ENCODE measurements at places on chromosomes 11 and 22.

DNA sequence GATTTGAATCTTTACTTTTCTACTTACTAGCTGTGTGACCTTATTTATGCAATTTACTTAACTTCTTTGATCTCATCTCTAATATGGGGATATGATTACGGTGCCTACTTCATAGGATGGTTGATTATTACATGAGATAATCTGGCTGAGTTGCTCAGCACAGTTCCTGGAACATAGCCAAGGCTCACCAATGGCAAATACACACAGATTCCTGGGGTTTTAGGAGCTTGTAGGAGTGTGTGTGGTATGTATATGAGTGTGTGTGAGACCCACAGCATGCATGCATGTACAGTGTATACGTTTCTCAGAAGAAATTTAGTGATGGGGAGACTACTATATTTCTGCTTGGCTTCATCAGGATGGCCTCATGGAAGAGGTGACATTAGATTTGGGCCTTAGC, 256.9 kb downstream of the KIRREL3 start:
- DNase-seq = no peak

GRCh38 chr22:23192558-23192957, 12.2 kb downstream of the BCR start:
- no peak for DNase-seq

DNA sequence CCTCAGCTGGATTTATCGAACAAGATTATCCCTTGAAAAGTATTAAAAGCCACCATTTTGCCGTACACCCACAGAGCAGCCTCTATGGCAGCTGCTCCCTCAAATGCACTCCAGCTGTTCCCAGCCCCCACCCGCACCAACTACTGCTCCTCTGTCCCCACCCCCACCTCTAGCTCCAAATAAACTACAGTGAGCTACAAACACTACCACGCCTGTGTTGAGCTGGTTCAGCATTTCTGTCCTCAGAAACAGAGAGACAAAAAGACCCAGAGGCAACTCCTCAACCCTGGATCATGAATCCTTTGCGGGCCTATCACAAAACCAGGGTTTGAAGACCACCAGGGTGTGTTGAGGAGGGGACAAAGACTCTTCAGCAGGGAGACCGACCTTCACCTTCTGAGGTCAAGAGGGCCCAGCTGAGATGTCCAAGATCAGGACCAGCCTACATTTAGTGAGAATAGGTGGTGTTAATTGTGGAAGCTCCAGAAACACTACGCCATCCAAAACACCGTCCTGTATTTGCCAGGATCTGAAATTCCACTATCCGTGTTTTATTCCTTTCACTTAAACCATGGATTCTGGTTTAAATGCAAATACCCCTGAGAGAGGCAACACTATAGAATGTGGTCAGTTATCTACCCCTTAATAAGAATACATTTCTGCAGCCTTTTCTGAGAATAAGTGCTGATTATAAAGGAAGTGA, 195.9 kb downstream of the DSCAML1 start:
- DNase-seq = no peak

- DNase-seq = peak; percentile 48
These were observed 14.0 kb downstream of the C11orf42 start for GRCh38 chr11:6219359-6219758.

DNA sequence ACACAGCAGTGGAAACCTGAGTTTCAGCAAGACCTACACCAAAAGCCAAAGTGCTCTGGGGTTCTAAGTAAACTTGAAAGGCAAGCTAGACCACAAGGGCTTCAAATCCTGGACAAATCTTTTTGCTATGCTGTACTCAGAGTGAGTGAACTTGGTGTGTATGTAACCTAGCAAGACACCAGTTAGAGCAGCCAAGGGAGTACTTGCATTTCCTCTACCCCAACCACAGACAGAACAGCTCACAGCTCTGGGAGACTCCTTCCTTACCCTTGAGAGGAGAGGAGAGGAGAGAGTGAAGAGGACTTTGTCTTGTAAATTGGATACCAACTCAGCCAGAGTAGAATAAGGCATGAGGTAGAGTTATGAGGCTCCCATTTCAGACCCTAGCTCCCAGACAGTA, 71.4 kb downstream of the CTSC start:
- no peak for DNase-seq

GRCh38 chr11:88297863-88298262, 39.7 kb downstream of the CTSC start:
- DNase-seq = no peak

- DNase-seq = no peak
These were observed 14.6 kb downstream of the RSPH14 start for GRCh38 chr22:23127055-23127756.

- no peak for DNase-seq
These were observed 171.5 kb downstream of the FAT3 start for GRCh38 chr11:92396133-92396532.
